CD4-positive, alpha-beta T cell treated with Interleukin-21 for 1 hour (primary cell): ENCODE measurements at places on chromosomes 3 and 15.

DNA sequence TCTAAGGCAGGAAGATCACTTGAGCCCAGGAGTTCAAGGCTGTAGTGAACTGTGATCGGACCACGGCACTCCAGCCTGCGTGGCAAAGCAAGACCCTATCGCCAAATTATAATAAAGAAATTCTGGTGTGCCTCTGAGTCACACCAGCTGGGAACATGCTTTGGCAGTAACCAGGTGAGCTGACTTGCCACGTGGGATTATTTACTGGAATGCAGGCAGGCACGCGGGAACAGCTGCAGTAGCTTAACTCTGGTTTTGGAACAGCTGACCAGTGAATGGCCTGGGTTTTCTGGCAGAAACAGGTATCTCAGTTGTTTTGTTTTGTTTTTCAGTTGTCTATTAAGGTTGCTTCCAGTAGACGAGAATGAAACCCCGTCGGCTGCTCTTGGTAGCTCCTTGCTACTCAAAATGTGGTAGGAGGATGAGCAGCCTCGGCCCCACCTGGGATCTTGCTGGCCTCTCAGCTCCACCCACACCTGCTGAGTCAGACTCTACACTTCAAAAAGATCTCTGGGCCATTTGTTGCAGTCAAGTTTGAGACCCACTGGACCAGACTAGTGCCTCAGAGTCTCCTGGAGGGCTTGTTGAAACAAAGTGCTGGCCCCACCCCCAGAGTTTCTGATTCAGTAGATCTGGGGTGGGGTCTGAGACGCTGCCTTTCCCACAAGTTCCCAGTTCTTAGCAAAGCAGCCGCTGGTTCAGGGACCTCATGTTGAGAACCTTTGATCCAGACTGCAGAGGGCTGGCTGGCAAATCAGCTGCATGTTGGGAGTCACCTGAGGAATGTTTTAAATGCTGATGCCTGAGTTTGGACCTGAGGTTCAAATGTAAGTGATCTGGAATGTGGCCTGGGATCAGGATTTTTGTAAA lies 26.6 kb downstream of the IDH2 start:
- DNase-seq, result no peak

GRCh38 chr3:33717866-33718594 lies at the start of gene CLASP2:
Gene CLASP2, minus strand, starts transcription at chr3:33718254. Its CDS starts 252 bp downstream, at chr3:33718002.
- DNase-seq, result peak; percentile 86

DNA sequence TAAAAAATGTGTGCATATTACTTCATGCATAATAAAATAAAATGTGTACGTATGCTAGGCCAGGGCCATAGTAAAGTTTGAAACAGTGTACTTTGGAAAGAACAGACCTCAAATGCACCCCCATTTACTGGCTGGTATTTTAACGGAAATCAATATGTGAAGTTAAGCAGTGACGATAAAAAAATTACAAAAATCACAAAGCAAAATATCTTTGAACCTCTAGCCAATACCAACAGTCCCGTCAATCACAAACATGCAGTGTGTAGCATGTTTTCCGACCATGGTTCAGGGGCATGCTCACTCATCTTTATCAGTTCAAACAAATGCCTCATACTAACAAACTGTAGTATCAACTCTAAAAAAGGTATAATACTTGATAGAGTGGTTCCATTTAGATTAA lies 121.1 kb downstream of the TJP1 start:
- DNase-seq, result no peak

DNA sequence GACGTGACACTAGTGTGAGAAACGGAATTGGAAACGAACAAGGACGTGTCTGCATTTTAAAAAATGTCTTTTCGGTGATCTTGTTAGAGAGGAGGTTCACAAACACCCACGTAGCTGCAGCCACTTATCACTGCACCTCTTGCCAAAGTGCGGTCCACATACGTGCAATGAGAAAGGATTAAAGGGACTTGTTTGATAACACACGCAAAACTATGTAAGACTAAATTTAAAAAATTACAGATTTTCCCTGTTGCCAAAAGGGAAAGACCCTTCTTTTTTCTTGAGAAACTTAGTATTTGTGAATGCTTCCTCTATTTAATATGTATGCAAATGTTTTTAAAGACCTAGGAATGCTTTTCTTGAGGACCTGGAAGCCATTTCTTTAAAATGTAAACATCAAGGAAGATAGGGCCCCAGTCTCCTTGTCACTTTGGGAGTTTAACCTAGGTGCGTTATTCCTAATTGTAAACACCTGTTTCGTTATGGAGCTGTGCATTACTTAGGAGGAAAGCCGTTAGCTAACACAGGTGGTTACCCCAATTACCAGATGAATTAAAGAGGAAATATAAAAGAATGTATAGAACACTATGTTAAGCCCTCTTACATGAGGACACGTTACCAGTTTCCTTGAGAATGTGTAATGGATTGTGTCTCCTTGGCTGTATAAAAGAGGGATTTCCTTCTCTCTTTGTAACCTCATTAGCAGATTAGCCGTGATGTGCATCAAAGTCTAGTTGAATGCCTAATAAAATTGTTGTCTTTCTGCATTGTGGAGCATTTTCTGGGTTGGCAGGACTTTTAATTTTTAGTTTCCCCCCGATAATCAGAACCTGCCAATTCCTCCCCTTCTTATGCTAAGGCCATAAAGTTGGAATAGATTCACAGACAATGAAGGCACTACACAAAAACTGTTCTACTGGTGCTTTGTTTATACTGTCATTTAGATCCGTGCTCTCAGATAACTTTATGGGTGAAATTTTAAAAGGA lies 1.0 kb downstream of the LEKR1 start:
- no peak for DNase-seq

- DNase-seq, result no peak
Measured at GRCh38 chr15:56736881-56737707, 3.8 kb upstream of the ZNF280D start.

- DNase-seq, result peak; percentile 11
Measured at GRCh38 chr3:194397757-194398312, 1.2 kb downstream of the GP5 start.

- no peak for DNase-seq
Measured at GRCh38 chr3:59880717-59881116, 830.9 kb upstream of the CFAP20DC start.

GRCh38 chr15:92494806-92495336 lies 101.2 kb downstream of the ST8SIA2 start:
- no peak for DNase-seq

GRCh38 chr3:112090887-112091586 lies 4.8 kb downstream of the C3orf52 start:
- DNase-seq, result no peak
